ENCODE measurements at places on chromosomes 7 and 10. TPM values are rescaled to one million over a fixed set of nuclear protein-coding genes. Genes with fewer than 3 reads are reported as not detected.

The EVX1 gene
- polyA plus RNA-seq = not detected

The PHKG1 gene
- polyA plus RNA-seq = 1.1 TPM

The OR2A7 gene
- polyA plus RNA-seq = 1.6 TPM

The CACNB2 gene
- polyA plus RNA-seq = 5.1 TPM

The NPY gene
- 1.7 TPM for polyA plus RNA-seq

The OPTN gene
- polyA plus RNA-seq = 29.1 TPM

The C10orf105 gene
- polyA plus RNA-seq = 0.02 TPM

The KCNH2 gene
- 0.88 TPM for polyA plus RNA-seq

The PRRT4 gene
- polyA plus RNA-seq = 0.45 TPM

The ZNF117 gene
- polyA plus RNA-seq = 13.9 TPM

The CRHR2 gene
- polyA plus RNA-seq = 0.06 TPM

The STEAP2 gene
- polyA plus RNA-seq = 2.1 TPM

The GHRHR gene
- polyA plus RNA-seq = not detected

The EFCAB10 gene
- polyA plus RNA-seq = 0.02 TPM

The TAS2R38 gene
- not detected for polyA plus RNA-seq

The LHPP gene
- 23.4 TPM for polyA plus RNA-seq

The CAV2 gene
- polyA plus RNA-seq = 13.9 TPM

The VWDE gene
- polyA plus RNA-seq = 0.20 TPM

The COL26A1 gene
- polyA plus RNA-seq = not detected

The POM121L12 gene
- polyA plus RNA-seq = not detected

The CUX1 gene
- 19.6 TPM for polyA plus RNA-seq

The GIMAP1 gene
- polyA plus RNA-seq = 1.5 TPM

The NIPSNAP2 gene
- 15.6 TPM for polyA plus RNA-seq

Measured in esophagus (tissue), 2 donors.